Stimulated activated CD8-positive, alpha-beta memory T cell treated with anti-CD3 and anti-CD28 coated beads, Interleukin-4, amount 100 ng/mL, for 4 hours (primary cell): ENCODE measurements at places on chromosomes 11 and 22.

DNA sequence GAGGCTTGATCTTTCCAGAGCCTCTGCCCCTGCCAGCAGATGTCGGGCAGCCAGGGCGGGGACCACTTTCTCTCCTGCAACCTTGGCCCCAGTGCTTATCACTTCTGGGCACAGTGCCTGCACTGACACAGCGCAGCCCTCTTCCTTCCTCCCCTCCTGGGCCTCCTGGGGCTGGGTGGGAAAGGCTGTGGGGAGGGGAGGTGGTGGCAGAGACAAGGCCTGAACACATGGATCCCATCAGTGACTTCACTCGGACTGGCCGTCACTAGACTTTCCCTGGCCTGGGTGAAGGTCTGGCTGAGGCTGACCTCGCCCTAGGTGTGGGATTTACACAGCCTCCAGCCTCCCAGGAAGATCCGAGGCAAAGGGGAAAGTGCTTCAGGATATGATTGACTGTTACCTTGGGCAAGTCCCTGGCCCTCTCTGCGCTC lies 68.1 kb downstream of the LRRC32 start:
- DNase-seq, result no peak

DNA sequence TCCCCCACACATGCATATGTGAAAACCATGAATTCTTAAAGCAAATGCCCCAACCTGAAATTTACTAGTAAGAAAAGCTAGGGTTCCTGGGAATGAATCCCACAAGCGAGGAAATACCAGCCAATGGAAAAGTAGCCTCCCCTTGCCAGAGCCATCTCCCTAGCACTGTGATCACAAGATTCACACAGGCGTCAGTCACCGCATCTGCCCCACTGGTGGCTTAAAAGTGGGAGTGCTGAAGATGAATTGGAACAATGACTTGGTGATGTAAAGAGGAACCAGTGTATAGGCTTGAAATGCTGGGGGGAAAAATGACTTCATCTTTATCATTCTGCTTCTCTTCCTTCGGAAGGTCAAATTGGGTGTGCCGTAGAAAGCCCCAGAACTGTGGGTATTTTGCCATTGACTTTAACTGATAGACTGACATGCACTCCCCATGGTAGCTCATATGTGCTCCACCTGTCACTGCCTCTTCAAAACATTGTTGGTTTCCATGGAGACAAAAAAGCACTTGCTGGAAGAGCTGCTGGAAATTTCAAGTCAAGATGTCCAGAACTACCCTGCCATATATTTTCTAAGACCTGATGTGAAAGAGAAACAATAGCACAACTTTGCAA lies 19.2 kb upstream of the ASPHD2 start:
- no peak for DNase-seq

DNA sequence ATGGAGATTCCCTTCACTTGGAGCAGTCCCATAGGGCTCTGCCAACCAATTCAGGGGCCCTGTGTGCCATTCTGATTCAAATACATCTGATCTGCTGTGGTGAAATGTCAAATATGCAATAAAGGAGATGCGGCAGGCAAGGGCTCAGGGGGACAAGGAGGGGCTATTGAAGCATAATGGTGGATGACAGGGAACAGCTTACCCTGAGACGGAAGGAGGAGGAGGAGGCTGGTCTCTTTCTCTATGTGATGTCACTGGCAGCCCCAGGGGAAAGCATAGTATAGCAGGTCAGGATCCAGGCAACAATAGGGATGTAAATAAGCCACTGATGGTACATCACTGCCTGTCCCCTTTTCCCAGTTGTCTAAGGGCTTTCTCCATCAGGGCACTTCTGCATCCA lies 350.9 kb upstream of the SYN3 start:
- no peak for DNase-seq

DNA sequence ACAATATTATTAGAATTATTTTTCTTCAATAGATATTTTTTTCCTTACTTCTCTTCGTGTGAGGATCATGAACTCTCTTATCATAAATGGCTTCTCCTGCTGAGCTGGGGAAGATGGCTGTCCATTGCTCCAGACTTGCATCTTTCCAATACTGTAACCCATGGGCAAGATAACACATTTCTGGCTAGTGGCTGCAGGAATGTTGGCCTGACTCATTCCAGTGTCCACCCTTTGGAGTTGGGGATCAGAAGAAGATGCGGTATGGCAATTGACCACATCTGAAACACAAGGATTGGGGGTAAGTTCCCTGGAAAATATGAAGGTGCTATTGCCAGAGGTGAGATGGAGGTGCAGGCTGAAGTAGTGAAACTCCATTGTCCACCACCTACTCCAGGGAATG lies 92.8 kb downstream of the FAR1 start:
- DNase-seq, result no peak

- no peak for DNase-seq
These were observed 128.8 kb downstream of the ST3GAL4 start for GRCh38 chr11:126484266-126484665.

DNA sequence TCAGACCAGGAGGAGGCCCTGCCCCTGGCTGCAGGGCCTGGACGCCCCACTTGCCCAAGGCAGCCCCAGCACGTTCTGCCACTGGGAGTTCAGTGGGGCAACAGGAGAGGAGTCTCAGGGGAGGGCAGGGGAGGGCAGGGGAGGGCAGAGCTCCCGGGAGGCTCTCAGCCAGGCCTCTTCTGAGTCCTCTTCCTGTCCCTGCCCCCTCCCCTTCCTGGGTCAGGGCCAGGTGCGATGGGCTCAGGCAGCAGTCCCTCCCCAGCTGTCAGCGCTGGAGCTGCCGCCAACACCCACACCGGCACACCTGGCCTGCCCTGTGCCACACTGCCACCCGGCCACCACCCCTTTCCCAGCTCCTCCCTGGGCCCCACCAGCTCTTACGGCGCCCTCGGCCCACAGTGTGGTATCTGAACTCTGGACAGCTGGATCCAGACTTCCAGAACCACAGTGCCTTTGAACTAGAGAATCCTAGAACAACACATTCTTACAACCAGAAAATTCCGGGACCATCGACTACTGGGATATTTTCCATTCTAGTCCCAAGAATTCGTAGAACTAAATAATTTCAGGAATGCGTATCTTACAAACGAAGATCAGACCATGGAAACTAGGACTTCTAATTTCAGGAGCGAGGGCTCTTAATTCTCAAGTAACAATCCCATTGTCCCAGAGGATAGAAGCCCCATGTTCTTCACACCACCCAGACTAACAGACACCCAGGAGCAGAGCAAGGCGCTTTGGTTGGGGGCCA lies 21.8 kb downstream of the RPL3 start:
- no peak for DNase-seq

- no peak for DNase-seq
These were observed 9.5 kb downstream of the HARBI1 start for GRCh38 chr11:46607516-46607915.

DNA sequence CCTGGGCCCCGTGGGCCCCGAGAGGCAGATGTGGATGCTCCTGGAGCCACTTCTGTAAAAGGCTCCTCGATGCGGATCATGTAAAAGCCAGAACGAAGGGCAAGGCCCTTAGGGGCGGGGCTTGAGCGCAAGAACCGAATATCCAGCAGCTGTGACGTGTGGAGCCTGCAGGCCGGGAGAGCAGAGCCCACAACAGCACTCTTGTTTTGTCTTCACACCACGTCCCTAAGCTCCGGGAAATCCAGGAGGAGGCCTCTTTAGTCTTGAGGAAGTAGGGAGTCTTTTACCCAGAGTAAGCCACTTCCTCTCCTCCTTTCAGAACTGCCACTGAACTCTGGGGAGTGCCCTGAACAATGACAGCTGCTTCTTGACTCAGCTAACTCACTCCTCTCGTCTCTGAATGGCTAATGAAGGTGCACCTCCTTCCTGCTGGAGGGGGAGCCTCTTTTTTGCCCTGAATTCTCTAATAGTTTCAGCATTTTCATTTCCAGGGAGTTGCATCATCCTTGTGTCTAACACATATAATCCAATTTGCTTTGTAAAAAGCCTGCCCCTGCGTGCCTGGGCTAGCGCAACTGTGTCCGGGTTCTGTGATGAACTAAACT lies 12.5 kb downstream of the L3MBTL2 start:
- no peak for DNase-seq

DNA sequence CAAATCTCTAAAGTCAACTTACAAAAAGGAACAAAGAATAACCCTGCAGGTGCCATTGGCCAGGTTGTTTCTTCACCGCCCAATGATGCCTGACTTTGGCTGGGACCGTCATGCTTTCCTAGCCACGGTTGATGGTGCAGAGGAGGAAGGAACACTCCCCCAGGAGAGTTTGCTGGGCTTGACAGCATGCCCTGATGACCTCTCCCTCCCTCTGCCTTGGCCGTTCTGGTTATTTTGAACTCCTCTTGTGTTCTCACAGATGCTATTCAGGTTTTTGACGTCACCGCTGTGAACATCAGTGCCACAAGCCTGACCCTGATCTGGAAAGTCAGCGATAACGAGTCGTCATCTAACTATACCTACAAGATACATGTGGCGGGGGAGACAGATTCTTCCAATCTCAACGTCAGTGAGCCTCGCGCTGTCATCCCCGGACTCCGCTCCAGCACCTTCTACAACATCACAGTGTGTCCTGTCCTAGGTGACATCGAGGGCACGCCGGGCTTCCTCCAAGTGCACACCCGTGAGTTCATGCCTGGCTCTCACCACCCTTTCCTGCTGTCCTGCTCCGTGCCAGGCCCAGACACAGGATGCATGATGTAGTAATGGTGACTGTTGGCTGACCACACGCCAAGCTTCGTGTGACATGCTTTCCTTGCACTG lies 89.0 kb upstream of the OR4B1 start:
- DNase-seq, result no peak

DNA sequence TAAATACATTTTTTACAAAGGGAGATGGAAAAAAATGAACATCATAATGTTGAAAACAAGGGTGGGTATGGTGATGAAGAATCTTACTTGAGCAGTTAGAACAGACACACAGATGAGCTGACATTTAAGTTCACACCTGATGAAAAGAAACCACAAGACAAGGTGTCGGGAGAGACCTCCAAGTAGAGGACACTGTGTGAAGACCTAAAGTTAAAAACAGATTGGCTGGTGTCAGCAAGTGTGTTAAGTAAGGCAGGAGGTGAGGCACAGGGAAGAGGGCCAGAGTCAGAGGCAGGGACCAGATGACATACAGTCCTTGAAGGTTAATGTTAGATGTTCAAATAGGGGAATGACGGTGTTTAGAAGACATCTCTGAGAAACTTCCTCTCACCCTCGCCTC lies 236.8 kb downstream of the FAT3 start:
- no peak for DNase-seq

DNA sequence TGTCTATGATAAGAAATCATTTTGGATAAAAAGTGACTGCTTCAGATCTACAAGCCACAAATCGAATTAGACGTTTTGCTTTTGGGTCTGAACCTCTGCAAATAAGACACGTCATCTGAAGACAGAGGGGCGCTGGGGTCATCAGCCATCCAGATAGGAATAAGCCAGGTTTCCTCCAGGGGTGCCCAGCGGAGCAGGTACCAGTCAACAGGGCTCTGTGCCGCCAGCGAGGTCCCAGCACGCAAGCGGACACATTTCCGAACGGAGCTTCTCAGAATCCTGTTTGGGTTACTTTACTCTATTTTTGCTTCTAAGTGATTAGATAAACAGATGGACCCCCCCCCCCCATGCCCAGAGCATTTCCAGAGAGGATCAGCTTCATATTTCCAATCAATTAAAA lies 873.8 kb downstream of the BRD1 start:
- no peak for DNase-seq

GRCh38 chr11:9512370-9513019 lies 51.7 kb downstream of the ZNF143 start:
- DNase-seq, result no peak

GRCh38 chr11:92129811-92130210 lies 94.8 kb upstream of the FAT3 start:
- DNase-seq, result no peak

- no peak for DNase-seq
These were observed 68.6 kb downstream of the CHRDL2 start for GRCh38 chr11:74662487-74663103.

GRCh38 chr22:48949375-48950149 lies 878.1 kb downstream of the BRD1 start:
- no peak for DNase-seq

DNA sequence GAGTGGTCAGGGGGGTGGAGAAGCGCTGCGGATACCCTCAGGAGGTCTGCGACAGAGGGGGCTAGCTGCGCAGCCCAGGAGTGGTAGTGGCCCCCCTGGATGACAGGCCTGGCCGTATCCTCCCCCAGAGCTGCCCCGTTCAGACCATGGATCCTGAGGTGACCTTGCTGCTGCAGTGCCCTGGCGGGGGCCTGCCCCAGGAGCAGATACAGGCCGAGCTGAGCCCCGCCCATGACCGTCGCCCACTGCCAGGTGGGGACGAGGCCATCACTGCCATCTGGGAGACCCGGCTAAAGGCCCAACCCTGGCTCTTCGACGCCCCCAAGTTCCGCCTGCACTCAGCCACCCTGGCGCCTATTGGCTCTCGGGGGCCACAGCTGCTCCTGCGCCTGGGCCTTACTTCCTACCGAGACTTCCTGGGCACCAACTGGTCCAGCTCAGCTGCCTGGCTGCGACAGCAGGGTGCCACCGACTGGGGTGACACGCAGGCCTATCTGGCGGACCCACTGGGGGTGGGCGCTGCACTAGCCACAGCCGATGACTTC lies 505 bp downstream of the NUDT22 start:
- DNase-seq, result no peak

GRCh38 chr11:65932558-65932919 lies 12.7 kb upstream of the TSGA10IP start:
- no peak for DNase-seq

DNA sequence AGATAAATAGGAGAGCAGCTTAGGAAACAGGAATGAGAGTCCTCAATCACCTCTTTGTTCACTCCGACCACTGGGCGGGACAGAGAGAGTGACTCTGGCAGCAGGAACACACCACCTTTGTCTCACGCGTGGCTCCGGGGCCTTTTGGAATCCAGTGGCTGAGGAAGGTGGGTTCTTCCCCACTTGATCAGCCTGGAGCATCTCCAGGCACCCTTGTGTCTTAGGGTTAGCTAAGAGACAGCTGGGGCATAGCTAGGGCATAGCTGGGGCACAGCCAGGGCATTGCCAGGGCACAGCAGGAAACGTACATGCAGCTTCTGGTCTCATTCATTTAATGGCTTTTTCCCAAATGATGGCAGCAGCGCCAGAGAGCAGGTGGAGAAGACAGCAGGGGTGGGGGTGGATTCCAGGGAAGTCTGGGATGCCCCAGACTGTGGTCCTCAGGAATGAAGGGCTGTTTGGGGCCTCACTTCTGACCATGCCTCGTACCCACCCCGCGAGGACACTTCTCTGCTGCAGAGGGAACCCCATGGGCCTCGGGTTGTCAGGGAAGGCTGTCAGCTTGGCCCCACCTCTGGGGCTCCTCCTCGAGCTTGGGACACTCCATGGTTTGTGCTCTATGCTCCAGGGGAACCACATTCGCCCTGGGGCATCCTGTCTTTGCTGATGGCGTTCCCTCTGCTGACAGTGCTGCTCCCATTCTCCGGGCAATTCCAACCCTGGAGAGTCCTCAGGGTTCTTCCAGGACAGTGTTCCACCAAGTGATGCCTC lies 30.4 kb upstream of the SHANK2 start:
- DNase-seq, result no peak

- DNase-seq, result no peak
These were observed 78.6 kb downstream of the PRR5L start for GRCh38 chr11:36374726-36375125.
